ACHN (cell line): ENCODE measurements at places on chromosomes 6 and 20.

- DNase-seq: no peak
Measured at GRCh38 chr20:16530201-16530681, 43.0 kb downstream of the KIF16B start.

- no peak for DNase-seq
Measured at GRCh38 chr20:36241678-36242077, 5.4 kb downstream of the AAR2 start.

DNA sequence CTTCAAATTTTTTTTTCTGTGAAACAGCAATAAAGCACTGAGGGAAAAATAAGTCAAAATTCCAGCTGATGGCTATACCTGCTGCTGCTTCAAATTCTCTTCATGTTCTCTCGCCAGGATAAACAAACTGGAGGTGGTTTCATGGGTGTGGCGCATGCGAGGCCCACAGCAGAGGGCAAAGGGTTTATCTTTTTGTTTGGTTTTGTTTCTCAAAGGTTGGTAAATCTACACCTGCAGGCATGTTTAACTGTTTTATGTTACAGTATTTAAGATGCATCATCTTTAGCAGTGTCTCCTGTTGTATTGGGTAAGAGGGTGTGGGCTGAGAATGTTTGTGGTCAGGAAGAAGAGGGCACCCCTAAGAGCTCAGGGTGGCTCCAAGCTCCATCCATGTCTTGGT lies 342.2 kb downstream of the CDH26 start:
- no peak for DNase-seq

GRCh38 chr20:21511850-21512633 lies 1.8 kb downstream of the NKX2-2 start:
- DNase-seq: no peak

DNA sequence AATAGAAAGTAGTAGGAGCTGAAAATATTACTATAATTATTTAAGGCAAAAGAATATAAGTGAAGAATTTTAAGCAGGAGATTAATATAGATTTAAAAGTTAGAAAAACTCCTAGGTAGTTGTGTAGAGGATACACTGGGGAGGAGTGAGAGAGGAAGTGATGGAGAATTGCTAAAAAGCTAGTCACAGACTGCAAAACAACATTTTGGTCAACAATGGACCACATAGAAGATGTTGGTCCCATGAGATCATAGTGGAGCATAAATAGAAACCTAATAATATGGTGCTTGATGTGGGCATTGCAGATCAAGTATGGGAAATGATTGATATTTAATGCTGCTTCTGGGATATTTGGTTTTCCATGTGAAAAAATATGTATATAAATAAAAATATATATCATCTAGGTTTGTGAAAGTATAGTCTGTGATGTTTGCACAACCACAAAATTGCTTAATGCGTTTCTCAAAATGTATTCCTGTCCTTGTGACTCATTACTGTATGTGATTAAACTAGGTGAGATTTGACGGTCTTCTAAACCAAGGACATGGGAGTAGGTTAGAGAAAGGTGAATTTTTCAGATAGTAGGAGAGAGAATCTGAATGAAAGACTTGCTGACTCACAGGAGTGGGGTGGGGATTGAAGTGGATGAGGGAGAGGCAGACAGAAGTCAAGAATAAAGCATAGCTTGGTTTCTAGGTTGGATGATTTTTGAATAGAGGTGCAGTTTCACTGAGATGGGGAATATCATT lies 174.0 kb downstream of the BCKDHB start:
- no peak for DNase-seq

DNA sequence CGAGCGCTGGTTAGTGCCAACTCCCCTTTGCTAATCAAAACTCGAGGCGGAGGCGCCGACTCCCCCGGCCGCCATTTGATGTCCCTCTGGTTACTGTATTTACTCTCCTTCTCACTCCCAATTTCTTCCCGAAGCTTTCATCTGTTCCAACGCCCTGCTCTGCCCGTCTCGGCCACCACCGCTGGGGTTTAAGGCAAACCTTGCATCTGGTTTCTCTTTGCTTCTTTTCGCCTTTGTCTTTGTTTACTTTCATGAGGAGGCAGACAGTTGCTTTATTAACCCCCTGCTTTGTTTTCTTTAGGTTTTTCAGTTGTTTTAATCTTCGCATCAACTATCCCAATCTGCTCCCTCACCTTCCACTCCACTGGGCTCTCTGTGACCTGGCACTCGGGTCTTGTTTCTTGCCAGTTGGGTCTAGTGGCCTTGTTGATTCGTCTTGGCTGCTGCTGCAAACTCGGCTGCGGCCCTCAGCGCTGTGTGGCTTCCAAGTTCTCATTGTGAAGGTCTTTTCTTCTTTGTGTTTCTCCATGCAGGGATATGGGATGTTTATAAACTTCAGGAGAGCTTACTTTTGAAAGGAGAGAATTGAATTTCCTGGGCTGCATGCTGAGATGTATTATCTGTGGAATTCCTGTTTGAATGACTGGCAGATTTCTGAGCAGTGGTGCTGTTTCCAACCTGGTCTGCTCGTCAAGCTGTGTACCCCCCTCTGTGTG lies 155.1 kb downstream of the CDC5L start:
- no peak for DNase-seq

- no peak for DNase-seq
Measured at GRCh38 chr6:68559716-68560115, 75.4 kb upstream of the ADGRB3 start.

- no peak for DNase-seq
Measured at GRCh38 chr6:106517706-106518105, 111.6 kb downstream of the RTN4IP1 start.

DNA sequence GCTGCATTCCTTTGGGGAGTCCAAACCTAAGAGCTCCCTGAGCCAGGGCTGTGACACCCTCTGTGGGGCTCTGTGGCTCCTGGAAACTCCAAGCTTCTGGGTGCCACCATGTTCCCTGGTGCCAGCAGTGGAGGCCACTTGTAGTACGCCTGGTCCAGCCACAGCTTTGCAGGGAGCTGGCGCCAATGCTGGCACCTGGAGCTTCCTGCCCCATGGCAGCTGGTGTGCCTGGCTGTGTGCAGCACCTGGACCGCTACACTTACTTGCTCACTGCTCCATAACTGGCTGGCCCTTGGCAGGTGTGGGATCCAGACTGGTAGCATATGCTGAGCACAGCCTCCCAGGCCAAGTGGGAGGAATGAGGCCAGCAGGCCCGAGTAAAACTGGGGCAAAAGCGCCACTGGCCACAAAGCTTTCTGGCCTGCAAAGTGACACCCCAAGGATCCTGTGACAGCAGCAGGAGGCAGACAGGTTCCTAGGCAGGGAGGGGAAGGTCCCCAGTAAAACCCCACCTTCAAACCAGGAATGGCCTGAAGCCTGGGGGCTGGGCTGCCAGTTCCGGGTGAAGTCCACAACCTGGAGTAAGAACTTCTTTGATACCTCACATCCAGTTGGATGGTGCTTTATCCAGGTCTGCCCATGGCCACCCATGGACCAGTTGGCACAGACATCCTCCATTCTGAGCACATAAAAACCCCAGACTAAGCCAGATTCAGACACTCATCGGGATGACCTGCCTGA lies 461.0 kb downstream of the TBC1D32 start:
- DNase-seq: no peak

DNA sequence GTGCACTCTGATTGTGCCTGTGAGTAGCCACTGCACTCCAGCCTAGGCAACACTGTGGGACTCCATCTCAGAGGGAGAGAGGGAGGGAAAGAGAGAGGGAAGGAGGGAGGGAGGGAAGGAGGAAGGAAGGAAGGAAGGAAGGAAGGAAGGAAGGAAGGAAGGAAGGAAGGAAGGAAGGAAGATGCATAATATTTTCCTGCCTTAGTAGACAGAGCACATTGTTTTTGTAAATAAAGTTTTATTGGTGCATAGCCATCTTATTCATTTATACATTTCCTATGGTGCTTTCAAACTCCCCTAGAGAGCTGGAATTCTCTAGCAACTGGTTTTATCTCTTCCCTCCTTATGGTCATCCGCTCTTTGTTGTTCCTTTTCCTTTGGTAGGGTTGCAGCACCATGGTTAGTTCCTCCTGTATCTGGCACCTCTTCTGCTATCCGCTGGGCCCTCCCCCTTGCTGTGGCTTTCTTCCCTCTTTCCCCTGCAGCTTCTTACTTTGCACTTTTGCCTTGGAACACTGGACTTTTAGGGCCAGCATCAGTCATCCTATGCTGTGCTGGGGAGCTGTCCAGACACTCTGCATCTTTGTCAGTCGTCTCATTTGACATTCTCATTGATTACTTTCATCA lies 20.2 kb downstream of the GPR6 start:
- no peak for DNase-seq

DNA sequence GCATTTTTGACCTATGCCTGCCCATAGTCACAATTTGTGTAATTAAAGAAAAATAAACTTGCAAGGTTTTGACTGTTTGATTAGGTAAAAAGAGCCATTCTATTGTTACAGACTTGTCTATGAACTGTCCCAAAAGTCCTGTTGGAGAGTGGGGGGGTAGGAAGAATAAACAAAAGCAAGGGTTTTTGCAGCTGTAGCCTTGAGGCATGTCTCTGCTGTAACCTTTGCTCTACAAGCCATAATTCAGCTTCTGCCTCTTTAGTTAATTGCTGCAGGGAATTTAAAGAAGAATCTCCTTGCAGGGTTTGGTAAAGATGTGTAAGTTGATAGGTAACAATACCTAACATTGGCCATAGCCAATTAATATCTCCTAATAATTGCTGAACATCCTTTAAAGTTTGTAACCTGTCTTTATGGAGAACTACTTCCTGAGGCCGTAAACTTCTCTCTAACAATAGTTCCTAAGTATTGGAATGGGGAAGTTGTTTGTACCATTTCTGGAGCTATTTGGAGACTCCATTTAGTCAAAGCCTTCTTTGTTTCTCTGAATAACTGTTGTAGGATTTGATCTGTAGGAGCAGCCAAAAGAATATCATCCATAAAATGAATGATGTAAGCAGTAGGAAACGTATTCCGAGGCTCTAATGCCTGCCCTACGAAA lies 7.9 kb upstream of the ABHD12 start:
- no peak for DNase-seq

- DNase-seq: no peak
Measured at GRCh38 chr6:8908638-8909037, 473.3 kb upstream of the SLC35B3 start.

- DNase-seq: no peak
Measured at GRCh38 chr20:17808357-17808756, 108.6 kb downstream of the BANF2 start.

DNA sequence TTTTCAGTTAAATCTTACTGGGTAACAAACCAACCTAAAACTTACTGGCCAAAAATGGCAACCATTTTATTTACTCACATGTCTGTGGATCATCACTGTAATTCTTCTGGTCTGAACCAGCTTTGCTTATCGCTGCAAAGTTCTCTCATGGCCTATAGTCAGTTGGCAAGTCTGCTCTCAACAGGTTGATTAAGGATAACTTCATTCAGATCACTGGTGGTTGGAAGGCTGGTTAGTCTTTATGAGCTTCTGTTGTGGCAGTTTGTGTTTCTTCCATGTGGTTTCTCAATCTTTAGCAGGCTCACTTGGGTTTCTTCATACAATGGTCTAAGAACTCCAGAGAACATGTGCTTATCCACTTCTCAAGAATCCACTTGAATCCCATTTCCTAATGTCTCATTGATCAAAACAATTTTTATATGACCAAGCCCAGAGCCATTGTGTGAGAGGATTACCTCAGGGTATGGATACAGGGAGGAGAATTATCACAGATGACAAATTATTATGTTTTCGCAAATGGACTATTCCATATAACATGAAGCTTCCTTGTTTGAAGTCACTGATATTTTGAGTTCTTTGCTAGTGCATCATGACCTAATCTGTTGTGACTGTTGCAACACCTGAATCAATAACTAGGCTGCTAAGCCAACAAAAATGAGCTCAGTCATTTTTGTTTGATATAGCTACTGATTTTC lies 155.4 kb upstream of the BMP2 start:
- DNase-seq: no peak

- no peak for DNase-seq
Measured at GRCh38 chr6:16700202-16700915, 60.9 kb downstream of the ATXN1 start.

DNA sequence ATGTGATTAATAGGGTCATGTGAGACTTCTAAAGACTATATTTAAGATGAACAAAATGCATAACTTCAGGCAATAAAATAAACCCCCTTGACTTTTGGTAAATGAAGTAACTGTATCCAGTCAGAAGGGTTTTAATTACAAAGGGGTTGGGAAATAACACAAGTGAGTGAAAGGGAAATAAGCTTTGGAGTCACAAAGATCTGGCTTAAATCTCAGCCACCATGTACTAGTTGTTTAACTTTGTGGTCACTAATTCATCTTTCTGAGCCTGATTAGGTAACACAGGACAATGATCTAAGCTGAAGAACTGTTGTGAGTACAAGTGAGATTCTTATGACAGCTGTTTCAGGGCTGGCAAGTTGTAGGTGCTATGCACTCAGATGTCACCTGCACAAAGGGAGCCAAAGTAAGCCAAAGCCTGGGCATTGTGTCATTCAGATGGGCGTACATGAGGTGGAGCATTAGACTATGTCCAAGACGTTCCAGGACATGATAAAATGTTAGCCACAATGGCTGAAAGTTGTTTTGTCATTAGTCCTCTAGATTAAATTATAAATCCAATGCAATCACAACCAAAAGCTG lies 13.8 kb downstream of the TOMM34 start:
- no peak for DNase-seq

GRCh38 chr6:135722679-135723078 lies 128.8 kb upstream of the PDE7B start:
- DNase-seq: peak; percentile 94

GRCh38 chr6:63097222-63097621 lies 114.0 kb upstream of the FKBP1C start:
- no peak for DNase-seq

DNA sequence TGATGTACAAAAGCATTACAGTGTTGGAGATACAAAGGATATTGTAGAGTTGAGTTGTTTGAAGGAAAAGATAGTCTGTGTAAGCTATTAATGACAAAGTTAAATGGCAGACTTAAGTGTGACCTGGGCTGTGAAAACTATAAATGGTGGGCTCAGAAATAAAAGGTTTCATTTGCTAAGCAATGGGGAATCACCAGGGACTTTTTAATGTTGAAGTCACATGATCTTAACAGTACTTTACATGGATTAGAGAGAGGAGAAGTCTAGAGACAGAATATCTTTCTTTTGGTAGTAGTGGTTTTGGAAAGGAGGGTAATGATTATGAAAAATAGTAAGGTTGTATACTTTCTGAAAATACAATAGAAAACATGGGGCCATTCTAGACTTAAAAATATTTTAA lies 67.1 kb downstream of the SCAF8 start:
- no peak for DNase-seq

DNA sequence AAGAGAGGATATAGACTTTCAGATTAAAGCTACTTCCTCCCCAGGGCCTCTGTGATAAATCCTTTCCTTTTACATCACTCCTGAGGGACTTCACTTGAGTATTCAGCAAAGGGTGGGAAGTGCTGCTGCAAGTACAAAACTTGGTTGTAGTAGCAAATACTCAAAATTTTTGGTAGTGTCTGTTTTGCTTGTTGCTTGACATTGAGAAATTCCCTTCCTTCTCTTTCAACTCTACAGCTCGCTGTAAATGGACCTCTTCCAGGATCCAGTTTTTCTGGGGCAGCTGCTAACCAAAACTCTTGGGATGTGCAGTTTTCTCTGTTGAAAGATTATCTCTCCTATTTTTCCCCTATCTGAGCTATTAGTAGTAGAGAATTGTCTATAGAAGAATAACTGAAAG lies 472.0 kb downstream of the CD109 start:
- no peak for DNase-seq

GRCh38 chr6:46490425-46491200 lies 636 bp downstream of the RCAN2 start:
- DNase-seq: no peak
